Ascending aorta (tissue), 2 donors: ENCODE measurements at places on chromosomes 12 and 14. TPM values are rescaled to one million over a fixed set of nuclear protein-coding genes. Genes with fewer than 3 reads are reported as not detected.

The FOXG1 gene
- total RNA-seq: not detected

- DNase-seq: no peak
- H3K27ac ChIP-seq: peak overlapping the region; percentile 56
- no peaks in the 10 kb centered on the region for H3K27me3 ChIP-seq
- H3K36me3 ChIP-seq: no peaks in the 10 kb centered on the region
- peak overlapping the region; percentile 38 for H3K4me3 ChIP-seq
These were observed 1.5 kb downstream of the AQP6 start for GRCh38 chr12:49974231-49974675.

DNA sequence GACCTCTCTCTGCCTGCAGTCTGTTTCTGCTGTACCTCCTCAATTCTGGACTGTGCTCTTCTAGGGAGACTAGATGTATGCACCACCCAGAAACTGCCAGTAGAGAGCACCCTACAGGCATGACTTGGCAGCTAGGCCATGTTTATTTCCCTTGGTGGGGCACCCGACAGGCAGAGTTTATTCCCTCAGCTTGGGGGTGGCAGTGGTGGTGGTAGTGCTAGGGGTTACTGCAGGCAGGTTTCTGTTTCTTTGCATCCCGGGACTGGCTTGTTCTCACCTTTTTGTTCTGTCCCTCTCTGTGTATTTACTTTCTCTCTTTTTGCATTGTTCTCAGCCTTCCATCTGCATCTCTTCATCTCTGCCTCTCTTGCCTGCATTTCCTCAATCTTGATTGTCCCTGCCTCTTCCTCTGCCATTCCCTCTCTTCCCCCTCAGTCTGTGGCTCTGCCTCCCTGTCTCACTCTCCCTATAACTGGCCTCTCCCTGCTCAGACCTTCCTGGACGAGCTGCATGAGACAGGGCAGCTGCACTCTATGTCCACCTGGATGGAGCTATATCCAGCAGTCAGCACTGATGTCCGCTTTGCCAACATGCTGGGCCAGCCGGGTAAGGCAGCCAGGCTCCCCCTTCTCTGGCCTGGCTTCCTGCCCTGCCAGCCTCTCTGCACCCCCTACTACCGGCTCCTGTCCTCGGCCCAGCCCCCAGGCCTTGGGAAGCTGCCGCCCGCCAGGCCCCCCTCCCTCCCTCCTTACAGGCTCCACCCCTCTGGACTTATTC, 13.8 kb downstream of the PRPF40B start:
- DNase-seq: no peak
- no peaks in the 10 kb centered on the region for H3K27me3 ChIP-seq
- no peak overlapping the region for H3K27ac ChIP-seq
- H3K36me3 ChIP-seq: peaks cover 70% of the 10 kb centered on the region
- no peaks in the 10 kb centered on the region for H3K4me1 ChIP-seq

DNA sequence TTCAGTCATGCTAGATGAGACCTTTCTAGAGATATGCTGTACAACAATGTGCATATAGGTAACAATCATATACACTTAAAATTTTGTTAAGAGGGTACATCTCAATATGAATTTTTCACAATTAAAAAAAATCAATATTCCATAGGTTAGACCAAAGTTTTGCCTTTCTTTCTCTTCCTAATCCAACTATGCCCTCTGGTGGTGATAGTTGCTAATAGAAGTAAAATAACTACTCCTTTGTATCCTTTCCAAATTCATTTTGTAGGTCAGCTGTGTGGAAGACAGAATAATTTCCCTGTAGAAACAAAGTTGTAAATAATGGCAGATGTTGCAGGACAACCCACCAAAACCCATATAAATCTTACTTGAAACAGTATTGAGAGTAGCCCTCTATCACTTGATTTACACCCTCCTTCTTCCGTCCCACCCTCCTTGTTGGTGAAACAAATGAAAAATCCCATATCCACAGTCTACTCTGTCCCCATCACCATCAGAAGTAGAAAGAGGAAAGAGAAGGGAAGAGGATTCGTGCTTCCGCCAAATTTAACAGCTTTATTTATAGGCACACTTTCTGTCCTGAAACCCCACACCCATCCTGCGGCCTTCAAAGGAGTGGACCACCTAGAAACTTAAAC, 34.2 kb upstream of the KICS2 start:
- no peaks in the 10 kb centered on the region for H3K27me3 ChIP-seq
- no peaks in the 10 kb centered on the region for H3K36me3 ChIP-seq
- no peak overlapping the region for H3K4me3 ChIP-seq
- no peak overlapping the region for H3K27ac ChIP-seq
- DNase-seq: no peak

- H3K27me3 ChIP-seq: no peaks in the 10 kb centered on the region
- H3K4me1 ChIP-seq: no peaks in the 10 kb centered on the region
- H3K36me3 ChIP-seq: peaks cover 11% of the 10 kb centered on the region
- no peak for DNase-seq
- no peak overlapping the region for H3K4me3 ChIP-seq
- no peak overlapping the region for H3K27ac ChIP-seq
These were observed 4.2 kb downstream of the PCNX4 start for GRCh38 chr14:60095781-60096450.

The HCFC2 gene
- 9.8 TPM for total RNA-seq

DNA sequence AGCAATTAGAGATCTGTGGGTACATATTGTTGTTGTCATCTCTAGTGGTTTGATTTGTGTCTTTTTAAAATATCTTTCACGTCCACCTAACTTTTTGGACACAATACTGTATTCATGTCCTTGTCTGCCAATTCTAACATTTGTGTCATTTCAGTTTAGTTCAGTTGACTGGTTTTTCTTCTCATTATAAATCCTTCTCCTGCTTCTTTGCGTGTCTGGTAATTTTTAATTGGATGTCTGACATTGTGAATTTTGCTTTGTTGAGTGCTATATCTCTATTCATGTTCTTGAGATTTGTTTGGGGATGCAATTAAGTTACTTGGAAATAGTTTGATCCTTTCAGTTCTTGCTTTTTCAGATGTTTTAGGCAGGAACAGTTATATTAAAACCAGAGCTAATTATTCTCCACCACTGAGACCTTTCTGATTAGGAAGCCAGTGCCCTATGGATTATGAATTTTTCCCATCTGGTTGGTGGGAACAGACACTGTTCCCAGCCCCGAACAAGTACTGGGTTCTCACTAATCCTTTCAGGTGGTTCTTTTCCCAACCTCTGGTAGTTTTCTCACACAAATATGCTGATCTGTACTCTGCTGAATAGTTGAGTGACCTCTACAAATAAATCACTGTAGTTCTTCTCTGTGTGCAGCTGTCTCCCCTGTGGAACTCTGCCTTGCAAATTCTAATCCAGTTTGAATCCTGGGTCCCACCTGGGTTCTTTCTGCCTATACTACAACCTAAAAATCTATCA, 91.1 kb upstream of the DYNC1H1 start:
- H3K27ac ChIP-seq: no peak overlapping the region
- H3K4me3 ChIP-seq: no peak overlapping the region

GRCh38 chr12:120534703-120535655, 823 bp downstream of the RNF10 start:
- H3K36me3 ChIP-seq: no peaks in the 10 kb centered on the region
- H3K4me3 ChIP-seq: peak overlapping the region; percentile 96
- no peaks in the 10 kb centered on the region for H3K27me3 ChIP-seq

DNA sequence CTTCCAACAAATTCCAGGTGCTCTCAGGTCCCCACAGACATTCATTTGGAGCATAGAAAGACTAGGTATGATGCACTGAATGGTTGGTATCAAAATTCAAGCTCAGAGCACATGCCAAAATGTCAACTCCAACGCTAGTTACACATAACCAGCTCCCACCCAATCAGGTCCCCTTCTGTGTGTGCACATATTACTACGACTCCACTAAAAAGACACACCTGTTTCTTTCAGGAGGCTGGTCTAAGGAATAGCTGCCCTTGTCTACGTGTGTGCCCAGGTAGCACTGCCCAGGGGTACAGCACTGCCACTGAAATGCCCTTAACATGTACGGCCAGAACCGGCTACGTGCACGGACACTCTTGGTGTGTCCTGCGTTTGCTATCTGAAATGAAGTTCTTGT, 138.1 kb downstream of the KCNK10 start:
- H3K4me3 ChIP-seq: no peak overlapping the region
- H3K4me1 ChIP-seq: no peaks in the 10 kb centered on the region
- H3K27ac ChIP-seq: no peak overlapping the region

The CBLN3 gene
- 2.2 TPM for total RNA-seq

DNA sequence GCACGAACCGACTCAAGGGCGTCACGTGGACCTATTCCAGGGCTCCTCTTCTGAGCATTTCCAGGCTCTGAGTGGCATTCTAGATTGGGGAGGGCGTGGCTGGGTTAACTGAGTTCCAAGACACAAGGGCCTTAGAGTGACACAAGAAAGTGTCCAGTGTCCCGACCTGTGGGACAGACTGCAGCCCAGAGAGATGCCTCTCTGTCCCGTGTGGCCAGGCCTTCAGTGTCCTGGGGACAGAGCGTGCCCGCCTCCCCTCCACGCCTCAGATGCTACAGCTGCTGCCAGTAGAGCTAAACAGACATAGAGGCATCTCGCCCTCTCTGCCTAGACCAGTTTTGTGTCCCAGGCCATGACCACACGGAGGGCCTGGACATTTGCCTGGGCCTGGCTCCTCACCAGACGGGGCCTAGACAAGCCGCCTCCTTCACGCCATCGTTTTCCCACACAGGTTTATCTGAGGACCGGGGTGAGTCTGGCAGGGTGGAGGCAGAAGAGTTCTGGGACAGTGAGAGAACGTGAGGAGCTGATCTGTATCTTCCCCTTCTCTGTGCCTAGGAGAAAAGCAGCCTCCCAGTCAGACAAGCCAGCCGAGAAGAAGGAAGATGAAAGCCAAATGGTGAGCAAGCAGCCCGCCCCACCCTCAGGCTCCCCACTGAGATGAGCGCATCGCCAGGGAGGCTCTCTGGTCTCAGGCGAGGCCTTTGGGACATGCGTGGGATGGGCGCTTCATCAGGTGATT, 27.1 kb downstream of the DEGS2 start:
- H3K4me1 ChIP-seq: no peaks in the 10 kb centered on the region
- H3K4me3 ChIP-seq: no peak overlapping the region
- no peak for DNase-seq
- peaks cover 11% of the 10 kb centered on the region for H3K36me3 ChIP-seq
- no peaks in the 10 kb centered on the region for H3K27me3 ChIP-seq

DNA sequence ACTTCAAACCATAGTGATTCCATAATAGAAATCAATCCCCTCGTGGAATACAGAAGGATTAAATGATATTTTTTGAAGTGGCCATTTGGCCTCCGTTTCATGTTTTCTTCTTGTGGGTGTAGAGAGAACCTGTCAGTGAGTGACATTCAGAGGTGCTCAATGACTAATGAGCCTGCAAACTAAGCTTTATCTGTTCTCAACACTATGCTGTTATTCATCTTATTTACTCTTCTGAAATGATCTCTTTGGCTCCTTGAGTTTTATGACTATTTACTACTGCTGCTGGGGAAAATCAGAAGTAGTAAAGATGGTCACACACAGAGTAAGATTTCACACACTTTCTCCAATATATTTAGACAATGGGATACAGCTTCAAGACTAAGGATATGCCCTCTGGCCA, 30.4 kb downstream of the ATP2B1 start:
- H3K27me3 ChIP-seq: no peaks in the 10 kb centered on the region
- H3K36me3 ChIP-seq: no peaks in the 10 kb centered on the region
- H3K4me3 ChIP-seq: no peak overlapping the region
- H3K27ac ChIP-seq: no peak overlapping the region
- DNase-seq: no peak
- H3K4me1 ChIP-seq: no peaks in the 10 kb centered on the region

GRCh38 chr12:52073531-52074381, 4.0 kb downstream of the ATG101 start:
- peaks cover 32% of the 10 kb centered on the region for H3K36me3 ChIP-seq
- no peak overlapping the region for H3K27ac ChIP-seq
- no peak for DNase-seq

DNA sequence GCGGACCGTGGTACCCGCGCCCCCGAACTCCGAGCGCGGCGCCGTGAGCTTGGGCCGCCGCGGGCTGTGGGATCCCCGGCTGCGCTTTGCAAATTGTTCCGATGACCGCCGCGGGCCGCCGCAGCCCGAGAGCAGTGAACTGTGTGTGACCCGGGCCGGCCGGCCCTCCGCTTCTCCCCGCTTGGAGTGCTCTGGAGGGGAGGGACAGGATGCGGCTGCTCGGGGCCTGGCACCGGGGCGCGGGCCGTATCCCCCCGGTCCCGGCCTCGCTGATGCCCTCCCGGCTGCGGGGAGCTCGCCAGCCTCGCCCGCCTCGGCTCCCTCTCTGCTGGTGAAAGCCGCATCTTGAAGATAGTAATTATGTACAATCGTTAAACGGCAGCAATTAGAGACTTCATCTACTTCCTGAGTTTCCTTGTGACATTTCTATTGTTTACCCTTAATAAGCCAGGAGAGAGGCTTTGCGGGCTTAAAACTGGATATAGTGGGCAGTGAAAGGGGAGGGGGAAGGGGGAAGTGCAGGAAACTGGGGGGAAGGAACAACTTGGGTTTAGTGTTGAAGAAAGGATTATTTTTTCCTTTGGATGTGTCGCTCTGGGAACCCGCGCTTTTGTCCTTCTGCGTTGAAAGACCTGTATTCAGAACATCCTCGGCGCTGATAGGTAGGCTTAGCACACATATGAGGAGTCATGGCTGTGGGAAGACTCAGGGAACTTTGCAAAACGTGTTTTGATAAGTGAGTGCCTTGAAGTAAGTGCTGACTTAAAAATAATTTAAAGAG, 1.2 kb downstream of the PELI2 start:
- no peaks in the 10 kb centered on the region for H3K27me3 ChIP-seq
- H3K27ac ChIP-seq: peak overlapping the region; percentile 99
- H3K36me3 ChIP-seq: no peaks in the 10 kb centered on the region
- H3K4me3 ChIP-seq: peak overlapping the region; percentile 100

- H3K27ac ChIP-seq: no peak overlapping the region
- H3K36me3 ChIP-seq: no peaks in the 10 kb centered on the region
- DNase-seq: no peak
- no peak overlapping the region for H3K4me3 ChIP-seq
These were observed 209.6 kb downstream of the TMTC2 start for GRCh38 chr12:82896277-82896676.

GRCh38 chr14:105537580-105538474, 11.4 kb downstream of the TMEM121 start:
- no peaks in the 10 kb centered on the region for H3K36me3 ChIP-seq
- H3K27me3 ChIP-seq: no peaks in the 10 kb centered on the region
- no peak overlapping the region for H3K4me3 ChIP-seq
- H3K4me1 ChIP-seq: no peaks in the 10 kb centered on the region

The B4GALNT3 gene
- total RNA-seq: 10.4 TPM

The NRL gene
- not detected for total RNA-seq

The AQP2 gene
- total RNA-seq: not detected

- no peak for DNase-seq
- no peaks in the 10 kb centered on the region for H3K4me1 ChIP-seq
- no peaks in the 10 kb centered on the region for H3K36me3 ChIP-seq
- H3K4me3 ChIP-seq: no peak overlapping the region
- no peak overlapping the region for H3K27ac ChIP-seq
- no peaks in the 10 kb centered on the region for H3K27me3 ChIP-seq
These were observed 75.2 kb downstream of the CMAS start for GRCh38 chr12:22121224-22121623.

GRCh38 chr12:123696646-123697045, 15.5 kb upstream of the ATP6V0A2 start:
- no peak overlapping the region for H3K4me3 ChIP-seq
- DNase-seq: no peak

- H3K27me3 ChIP-seq: no peaks in the 10 kb centered on the region
- no peak for DNase-seq
- peak overlapping the region; percentile 7 for H3K4me3 ChIP-seq
- no peak overlapping the region for H3K27ac ChIP-seq
These were observed 3.0 kb downstream of the GALNT4 start for GRCh38 chr12:89521364-89522223.

- H3K36me3 ChIP-seq: no peaks in the 10 kb centered on the region
- H3K27ac ChIP-seq: no peak within 1 kb of the TSS
- H3K4me3 ChIP-seq: no peak within 1 kb of the TSS
These were observed at the start of gene GYS2 for GRCh38 chr12:21604245-21605101. Gene GYS2 (minus strand): TSS chr12:21604847. CDS start chr12:21604592, 255 bp downstream.

GRCh38 chr14:92755495-92755894, 7.1 kb upstream of the LGMN start:
- no peak overlapping the region for H3K27ac ChIP-seq
- H3K4me3 ChIP-seq: no peak overlapping the region
